ENCODE measurements at places on chromosomes 12 and 14. TPM values are rescaled to one million over a fixed set of nuclear protein-coding genes. Genes with fewer than 3 reads are reported as not detected.

KLHL33 gene
- 0.29 TPM for total RNA-seq

HHIPL1 gene
- 1.5 TPM for total RNA-seq

KRT84 gene
- total RNA-seq, result not detected

LIN7A gene
- total RNA-seq, result 14.6 TPM

KCNA5 gene
- total RNA-seq, result 2.5 TPM

WNT1 gene
- total RNA-seq, result not detected

CLEC6A gene
- not detected for total RNA-seq

All from heart left ventricle (tissue), 16 donors.